ENCODE measurements at places on chromosomes 11 and 22. TPM values are rescaled to one million over a fixed set of nuclear protein-coding genes. Genes with fewer than 3 reads are reported as not detected.

DNA sequence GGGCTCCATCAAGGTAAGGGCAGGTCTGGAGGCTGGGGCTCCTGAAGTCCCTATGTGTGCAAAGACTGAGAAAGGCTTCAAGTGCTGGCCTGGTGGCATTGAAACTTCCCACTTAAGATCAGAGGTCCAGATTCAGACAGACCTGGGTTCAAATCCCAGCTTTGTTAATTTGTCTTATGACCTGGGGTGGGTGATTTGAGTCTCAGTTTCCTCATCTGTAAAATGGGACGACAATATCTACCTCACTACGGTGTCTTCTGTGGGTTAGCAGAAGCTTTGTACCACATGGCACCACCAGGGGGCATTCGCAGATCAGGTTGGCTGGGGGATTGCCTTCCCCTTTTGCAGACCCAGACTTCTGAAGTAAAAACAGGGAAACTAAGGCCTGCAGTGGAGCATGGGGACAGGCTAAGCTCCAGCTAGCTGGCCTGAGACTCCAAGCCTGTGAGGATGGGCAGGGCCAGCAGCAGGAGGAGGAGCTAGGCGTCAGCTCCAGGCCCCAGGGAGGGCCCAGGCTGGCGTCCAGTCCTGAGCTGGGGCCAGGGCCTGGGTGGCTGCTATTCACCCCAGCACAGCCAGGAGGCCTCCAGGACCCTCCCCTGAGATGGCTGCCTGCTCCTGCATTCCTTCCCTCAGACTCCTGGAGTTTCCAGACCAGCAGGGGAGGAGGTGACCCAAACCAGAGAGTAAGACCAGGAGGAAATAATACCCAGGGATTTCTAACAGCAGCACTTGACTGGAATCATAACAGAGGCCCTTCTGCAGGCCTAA is 1.5 kb downstream of the CASTOR1 start:
- DNase-seq: peak; percentile 97

DNA sequence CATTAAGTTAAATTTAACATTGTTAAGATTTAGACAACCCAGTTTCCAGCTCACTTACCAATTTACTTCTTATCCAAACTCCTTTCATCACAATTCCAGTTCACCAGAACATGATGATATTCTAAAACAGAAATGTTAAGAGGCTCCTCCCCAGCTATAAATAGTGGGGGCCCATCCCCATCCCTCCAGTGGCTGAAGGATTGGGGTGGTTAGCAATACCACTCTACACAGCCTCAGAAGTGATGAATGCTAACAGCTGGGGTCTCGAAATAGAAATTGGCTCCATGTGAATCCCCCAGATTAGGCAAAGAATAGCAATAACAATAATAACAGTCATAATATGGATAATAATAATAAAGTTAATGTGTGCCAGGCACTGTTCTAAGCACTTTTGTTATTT is 97.9 kb upstream of the NCAM1 start:
- DNase-seq: no peak

DNA sequence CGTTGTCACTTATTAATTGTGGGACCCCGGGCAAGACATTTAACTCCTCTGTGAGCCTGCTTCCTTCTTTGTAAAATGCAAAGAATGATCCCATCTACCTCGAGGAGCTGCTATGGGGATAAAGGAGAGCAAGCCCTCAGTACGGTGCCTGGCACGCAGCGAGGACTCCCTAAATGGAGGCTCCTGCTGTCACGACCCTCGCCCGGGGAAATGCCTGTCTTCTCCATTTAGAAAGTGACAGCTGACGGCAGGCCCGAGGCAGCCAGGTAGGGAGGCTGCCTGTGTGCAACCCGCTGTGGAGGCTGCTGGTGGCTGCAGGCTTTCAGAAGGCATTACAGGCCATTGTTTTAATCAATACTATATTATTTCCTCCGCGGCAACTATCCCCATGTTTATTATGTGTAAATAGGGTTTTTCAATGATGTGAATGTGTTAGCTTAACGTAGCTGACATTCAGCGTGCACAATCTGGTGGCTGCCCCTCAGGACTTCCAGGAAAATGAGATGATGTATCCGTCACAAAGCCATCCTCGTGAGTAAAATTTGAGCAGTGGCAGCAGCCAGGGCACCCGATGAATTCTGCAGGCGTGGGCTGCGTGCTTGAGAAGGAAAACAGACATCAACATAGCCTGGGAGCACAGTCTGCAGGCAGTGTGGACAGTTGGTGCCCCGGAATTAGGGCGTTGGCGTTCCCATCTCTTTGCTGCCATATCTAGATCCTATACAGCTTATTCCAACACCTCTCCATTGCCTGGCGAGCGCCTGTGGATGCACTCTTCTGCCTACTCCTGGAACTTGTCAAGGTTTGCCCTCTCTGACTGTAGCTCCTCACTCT is 228.3 kb downstream of the ST3GAL4 start:
- no peak for DNase-seq

- DNase-seq: no peak
Measured at GRCh38 chr11:27239305-27239942, 123.6 kb downstream of the CCDC34 start.

DNA sequence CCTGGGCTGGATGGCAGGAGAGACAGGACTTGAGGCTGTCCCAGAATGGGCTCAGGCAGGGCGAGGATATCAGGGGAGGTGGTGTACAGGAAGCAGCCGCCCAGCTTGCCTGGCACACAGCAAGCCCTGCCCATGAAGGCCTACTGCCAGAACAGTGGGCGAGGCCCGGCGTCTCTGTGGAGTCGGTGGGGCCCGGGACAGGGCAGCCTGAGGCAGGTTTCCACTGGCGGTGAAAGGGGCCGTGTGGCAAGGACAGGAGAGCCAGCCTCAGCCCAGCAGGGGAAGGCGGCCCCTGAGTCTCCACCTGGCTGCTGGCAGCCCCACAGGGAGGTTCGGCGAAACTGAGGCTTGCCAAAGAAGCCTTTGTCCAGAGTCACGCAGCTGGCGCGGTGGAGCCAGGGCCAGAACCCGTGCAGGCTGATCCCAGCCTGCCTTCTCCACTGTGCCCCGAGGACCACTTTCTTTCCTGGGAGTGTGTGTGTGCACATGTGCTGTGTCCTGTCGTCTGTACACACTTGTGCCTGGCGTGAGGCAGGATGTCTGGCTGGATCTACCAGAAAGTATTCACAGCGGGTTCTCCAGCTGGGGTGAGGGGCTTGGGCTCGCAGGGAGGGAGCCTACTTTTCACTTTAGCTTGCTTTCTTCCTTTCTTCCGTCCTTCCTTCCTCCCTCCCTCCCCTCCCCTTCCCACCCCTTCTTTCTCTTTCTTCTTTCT is 1.2 kb downstream of the TSPO start:
- peak; percentile 70 for DNase-seq

GRCh38 chr22:36505998-36506635 is 723 bp downstream of the FOXRED2 start:
- DNase-seq: no peak

DNA sequence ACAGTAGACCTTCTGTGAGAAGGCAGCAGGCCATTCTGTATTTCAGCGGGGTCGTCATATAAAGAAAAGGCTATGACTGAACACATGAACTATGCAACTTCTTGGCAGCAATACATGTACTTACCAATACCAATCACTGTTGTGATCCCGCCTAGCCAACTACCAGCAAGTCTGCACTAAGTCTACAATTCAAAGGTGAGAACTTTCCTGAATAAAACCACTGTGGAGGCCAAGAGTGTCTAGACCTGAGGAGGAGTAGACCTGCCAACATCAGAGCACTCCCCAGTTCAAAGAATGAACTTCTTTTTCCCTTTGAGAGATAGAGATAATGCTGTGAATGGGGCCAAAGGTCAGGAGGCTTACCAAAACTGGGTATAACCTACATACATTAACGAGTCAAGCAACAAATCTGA is 108.2 kb downstream of the SIK3 start:
- no peak for DNase-seq

DNA sequence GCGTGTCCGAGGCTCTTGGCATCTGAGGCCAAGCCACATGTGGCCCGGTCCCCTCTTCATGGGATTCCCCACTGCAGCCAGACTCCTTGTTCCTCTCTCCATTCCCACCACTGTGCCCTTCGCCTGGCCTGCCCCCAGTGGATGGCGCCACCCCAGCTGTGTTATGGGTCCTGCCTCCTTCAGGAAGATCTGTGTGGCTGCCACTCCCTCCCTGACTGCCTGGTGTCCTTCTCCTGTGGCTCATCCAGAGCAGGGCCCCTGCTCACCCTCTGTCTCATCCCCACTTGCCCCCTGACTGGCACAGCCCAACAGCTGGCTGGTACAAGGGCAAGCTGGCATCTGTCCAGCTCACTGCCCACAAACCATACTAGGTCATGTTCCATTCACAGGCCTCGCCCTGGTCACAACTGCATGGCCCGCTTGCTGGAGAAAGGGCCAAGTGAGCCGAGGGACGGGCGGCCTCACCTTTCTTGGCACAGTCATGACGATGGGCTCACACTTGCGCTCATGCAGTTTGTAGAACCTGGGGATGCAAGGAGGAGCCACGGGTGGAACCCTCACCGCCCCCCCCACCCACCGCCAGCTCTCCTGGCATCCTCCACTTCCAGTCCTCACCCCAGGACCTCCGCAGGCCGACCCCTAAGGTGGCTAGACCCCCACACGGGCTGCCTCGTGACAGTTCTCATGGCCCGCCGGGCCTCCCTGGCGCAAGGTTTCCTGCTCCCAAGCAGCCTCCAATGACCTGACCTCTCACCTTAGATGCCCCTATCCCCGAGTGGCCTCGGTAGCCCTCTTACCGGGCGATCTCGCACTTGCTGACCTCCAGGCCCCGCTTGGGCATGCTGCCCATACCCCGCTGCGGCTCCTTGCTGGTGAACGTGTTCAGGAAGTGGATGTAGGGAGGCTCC is 2.1 kb upstream of the PTPRCAP start:
- DNase-seq: peak; percentile 77

DNA sequence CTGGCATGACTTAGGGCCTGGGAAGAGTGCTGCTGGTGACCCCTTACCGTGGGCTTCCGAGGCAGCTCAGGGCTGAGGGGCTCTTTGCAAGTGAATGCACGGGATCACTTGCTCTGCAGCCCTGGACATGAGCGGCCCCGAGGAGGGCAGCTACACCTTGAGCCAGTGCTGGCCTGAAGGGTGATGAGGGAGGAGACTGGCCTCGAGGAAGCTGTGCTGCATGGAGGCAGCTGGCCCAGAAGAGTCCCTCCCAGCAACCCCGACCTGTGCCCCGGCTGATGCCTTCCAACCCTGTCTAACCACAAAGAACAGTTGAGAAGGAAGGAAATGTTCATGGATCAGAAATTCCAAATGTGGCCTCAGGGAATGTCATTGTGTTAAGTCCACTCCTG is 45.2 kb downstream of the TBX1 start:
- DNase-seq: no peak

DNA sequence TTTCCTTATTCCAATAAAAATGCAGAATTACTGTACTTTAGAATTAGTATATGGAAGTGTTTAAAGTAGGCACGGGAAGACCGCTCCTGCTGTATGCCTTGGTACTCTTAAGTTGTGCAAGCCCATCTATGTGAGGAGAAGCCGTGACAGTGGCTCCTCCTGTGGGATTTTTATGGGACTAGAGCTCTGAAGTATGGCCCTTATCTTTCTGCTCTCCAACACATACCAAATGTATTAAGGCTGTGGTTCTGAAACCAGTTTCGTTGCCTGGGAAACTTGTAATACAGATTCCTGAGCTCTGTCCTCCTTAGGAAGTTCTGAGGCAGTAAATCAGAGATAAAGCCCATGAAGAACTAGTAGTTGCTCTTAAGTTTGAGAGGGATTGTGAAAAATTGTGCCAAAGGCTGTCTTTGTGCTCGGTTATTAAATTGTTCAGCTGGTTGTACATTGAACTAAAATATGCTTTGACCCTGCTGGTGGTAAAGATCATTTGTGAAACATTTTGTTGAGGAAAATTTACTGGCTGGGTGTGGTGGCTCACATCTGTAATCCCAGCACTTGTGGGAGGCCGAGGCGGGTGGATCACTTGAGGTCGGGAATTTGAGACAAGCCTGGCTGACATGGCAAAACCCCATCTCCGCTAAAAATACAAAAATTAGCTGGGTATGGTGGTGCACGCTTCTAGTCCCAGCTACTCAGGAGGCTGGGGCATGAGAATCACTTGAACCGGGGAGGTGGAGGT is 29.3 kb downstream of the RTN3 start:
- DNase-seq: no peak

Gene BTG4
- total RNA-seq: not detected

Gene UPK3A
- not detected for total RNA-seq

Gene PDE2A
- 1.1 TPM for total RNA-seq

Gene ESRRA
- total RNA-seq: 18.5 TPM

Gene IFITM1
- 378 TPM for total RNA-seq

Gene TUBA8
- total RNA-seq: not detected
